ENCODE measurements at places on chromosomes 13 and 19.

DNA sequence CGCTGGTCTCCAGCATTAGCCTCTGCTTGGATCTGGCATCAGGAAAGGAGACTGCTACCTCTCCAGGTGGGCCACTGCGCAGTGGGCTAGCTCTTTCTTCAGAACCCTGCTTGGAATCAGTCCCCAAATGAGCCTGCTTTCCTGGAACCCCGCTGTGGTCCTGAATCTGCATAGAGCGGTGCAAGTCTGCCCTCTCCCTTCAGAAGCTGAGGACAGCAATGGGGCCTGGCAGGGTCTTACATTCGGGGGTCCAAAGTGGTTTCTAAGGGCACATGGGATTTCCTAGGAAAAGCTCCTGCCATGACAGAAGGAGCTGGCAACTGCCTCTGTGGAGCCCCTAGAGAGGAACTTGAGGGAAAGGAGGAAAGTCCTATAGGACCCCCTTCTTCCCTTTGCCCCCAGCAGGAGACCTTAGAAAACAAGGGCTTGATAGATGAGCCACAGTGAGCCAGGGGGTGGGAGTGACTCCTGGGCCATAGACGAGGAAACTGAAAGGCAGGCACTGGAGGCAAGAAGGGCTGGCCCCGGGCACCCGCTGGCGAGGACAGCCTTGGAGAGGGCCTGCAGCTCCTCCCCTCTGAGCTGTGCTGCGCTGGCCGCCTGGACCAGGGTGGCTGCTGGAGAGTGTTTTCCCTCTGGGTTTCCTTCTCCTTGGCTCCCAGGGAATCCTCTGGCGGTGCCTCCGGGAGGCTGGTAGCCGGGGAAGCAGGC lies 1.4 kb upstream of the VSTM2B start:
- DNase-seq, result no peak

GRCh38 chr19:7983286-7983950 lies 22.0 kb downstream of the ELAVL1 start:
- DNase-seq, result no peak

DNA sequence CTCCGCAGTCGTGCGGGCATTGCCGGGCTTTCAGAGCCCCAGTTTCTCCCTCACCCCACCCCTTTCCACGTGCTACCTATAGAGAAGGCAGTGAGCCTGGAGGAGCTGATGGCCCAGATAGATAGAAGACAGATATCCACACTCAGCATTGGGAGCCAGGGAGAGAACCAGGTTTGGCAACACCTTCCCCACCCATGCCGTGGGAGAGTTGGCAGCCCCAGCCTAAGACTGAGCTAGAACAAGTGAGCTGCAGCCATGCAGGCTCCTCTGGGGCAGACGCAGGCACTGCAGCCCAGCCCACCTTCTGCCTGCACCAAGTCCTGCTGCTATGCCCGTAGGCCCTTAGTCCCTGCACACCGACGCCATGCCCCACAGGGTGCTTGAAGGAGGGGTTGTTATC lies 10.3 kb upstream of the KRTDAP start:
- no peak for DNase-seq

GRCh38 chr13:25887962-25888655 lies 163.7 kb downstream of the SHISA2 start:
- no peak for DNase-seq

DNA sequence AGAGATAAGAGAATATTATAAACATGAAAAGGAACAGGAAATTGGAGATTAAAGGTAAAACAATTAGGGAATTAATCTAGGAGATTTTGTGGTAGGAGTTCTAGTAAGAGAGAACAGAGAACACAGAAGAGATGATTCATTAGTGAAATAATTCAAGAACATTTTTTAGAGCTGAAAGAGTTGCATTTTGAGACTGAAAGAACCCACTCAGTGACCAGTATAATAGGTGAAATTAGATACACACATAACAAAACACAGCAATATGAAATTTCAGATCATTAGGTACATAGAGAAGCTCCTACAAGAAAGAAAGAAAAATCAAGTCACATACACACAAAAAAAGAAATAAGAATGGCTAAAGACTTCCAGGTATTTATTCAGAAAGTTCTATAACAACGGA lies 144.0 kb downstream of the CYSLTR2 start:
- DNase-seq, result no peak

DNA sequence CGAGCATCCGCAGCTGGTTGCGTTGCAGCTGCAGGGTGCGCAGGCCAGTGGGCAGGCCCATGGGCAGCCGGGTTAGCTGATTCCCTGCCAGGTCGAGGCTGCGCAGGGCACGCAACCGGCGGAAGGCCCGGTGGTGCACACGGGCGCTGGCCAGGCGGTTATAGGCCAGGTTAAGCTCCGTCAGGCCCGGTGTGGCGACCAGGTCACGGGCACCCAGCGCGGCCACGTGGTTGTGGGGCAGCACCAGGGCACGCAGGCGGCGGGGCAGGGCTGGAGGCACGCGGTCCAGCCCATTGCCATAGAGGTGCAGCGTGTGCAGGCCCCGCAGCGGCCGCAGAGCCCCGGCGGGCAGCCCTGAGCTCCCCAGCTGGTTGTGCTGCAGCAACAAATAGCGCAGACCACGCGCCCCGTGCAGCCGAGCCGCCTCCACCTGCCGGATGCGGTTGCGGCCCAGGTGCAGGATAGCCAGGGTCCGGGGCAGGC lies 5.3 kb downstream of the PODNL1 start:
- no peak for DNase-seq

- no peak for DNase-seq
Measured at GRCh38 chr13:48975101-48975855, 434 bp upstream of the FNDC3A start.

GRCh38 chr19:5603626-5604025 lies 18.9 kb downstream of the SAFB2 start:
- DNase-seq, result no peak

- DNase-seq, result no peak
Measured at GRCh38 chr13:110597041-110597689, 18.2 kb upstream of the NAXD start.

- no peak for DNase-seq
Measured at GRCh38 chr13:49320975-49321374, 73.2 kb downstream of the CDADC1 start.

GRCh38 chr13:50636007-50636704 lies 207.3 kb downstream of the DLEU7 start:
- DNase-seq, result no peak

DNA sequence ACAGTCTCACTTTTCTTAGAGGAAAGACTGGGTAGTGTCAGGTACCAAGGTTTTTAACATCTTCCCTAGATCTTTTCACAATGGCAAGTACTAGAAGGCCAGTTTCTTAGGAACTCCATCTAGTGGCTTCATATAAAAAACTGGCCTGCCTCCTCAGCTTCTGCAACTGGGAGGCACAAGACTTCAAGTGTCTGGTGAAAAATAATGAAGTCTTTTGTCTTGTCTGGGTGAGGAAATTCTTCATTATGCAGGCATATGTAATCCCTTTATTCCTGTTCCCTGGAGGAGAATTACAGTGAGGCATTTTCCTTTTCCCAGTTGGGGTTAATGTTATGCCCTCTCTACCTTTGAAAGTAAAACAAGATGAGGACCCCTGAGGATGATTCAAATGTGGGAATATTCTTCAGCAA lies 300.5 kb downstream of the NALCN start:
- DNase-seq, result no peak

DNA sequence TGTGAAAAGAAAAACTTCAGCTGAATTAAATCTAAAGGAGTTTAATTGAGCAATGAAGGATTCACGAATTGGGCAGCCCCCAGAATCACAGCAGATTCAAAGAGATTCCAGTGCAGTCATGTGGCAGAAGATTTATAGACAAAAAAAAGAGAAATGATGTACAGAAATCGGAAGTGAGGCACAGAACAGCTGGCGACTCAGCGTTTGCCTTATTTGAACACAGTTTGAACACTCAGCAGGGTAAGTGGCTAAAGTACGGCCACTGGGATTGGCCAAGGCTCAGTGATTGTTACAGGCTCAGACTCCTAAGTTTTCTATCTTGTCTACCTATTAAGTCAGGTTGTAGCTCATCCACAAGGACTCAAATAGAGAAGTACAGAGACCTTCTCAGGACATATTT lies 11.6 kb upstream of the CFAP97D2 start:
- DNase-seq, result no peak

DNA sequence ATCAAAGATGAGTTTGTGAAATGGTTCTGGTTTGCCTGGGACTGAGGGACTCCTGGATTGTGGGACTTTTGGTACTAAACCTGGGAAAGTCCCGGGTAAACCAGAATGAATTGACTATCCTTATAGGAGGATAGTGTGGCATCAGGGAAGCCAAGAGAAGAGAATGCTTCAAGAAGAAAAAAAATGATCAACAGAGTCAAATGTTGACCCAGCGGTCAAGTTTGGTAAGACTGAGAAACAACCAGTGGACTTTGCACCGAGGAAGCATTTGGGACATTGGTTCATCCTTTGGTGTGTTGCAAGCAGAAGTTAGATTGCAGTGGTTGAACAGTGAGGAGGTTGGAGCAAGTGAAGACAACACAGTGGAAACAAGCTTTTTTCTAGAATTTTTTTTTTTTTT lies 33.5 kb downstream of the CLEC17A start:
- no peak for DNase-seq

DNA sequence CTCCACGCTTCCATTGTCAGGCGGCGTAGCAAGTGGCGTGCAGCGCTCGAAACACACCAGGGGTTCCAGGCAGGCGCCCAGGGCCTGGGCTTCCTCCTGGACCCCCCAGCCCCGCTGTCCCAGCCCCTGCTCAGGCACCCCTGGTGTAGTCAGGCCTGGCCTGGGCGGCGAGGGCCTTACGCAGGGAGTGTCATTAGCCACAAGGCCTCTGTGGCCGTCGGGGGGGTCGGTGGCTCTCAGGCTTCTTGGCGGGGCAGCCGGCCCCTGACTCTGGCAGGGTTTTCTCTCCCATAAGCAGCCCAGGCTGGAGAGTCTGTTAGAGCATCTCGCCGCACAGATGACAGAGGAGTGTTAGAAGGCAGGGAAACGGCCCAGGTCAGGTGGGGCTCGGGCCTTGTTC lies 116.7 kb downstream of the KDM4B start:
- no peak for DNase-seq

DNA sequence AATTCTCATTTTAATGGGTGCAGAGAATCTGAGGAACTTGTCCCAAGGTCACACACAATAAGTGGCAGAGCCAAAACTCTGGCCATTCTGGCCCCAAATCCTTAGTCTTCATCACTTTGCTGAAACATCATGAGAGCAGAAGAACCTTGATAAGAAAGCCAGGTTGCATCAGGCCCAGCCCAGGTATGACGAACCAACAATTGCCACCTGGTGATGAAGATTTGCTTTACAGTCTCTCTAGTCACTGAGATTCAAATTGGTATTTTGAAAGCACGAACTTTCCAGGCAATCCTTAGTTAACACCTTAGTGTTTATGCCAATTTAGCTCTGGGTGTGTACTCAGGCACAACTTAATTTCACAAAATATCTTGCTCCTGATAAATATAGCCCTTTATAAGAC lies 502.7 kb upstream of the HTR2A start:
- DNase-seq, result no peak

DNA sequence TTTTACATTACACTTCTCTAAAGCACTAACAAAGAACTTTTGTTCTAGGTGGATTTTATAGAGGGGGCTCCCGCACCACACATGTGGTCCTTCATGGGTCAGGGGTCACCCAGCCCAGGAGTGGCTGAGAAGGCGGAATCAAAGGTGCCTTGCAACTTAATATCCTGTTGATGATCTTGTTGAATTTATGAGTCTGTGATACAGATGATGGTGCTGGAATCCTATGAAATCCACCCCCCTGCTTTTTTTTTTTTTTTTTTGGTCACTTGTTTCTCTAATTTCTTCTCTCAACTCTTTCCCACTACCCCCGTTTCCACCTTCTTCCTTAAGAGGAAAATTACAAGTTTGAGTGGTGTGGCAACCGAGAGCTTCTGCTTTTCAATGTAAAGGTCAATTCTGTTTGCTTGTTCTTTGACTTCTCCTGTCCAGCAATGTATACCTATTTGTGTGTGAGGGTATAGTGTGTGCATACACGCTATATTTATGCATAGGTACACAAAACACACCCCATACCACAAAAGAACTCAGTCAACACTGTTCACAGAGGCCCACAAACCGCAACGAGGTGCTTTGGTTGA lies 4.2 kb upstream of the ZIC2 start:
- DNase-seq, result no peak

- DNase-seq, result no peak
Measured at GRCh38 chr13:113359571-113359970, 4.4 kb downstream of the GRTP1 start.

DNA sequence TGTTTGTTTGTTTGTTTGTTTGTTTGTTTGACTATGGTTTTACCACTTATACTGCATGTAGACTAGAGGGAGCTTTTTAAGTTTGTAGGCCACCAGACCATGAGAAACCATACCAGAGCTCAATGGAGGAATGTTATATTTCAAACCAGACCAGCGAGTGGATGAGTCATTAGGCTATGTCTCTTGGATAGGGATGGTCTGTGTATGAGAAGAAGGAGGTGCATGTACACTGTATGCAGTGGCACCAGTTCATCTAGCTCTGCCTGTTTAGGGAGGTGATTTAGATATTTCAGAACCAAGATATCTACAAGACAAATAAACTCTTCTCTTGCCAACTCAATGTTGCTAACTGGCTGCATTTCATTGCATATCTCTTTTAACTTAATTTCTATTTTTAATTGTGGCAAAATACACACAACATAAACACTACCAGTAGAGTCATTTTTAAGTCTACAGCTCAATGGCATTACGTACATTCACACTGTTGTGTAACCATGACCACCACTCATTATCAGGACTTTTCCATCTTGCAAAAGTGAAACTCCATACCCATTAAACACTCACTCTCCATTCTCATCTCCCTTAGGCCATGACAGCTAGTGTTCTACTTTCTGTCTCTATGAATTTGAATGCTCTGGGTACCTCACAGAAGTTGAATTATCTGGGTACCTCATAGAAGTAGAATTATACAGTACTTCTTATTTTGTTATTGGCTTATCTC lies 29.2 kb downstream of the SYDE1 start:
- DNase-seq, result no peak

- DNase-seq, result no peak
Measured at GRCh38 chr13:46339035-46339666, 47.9 kb downstream of the RUBCNL start.

DNA sequence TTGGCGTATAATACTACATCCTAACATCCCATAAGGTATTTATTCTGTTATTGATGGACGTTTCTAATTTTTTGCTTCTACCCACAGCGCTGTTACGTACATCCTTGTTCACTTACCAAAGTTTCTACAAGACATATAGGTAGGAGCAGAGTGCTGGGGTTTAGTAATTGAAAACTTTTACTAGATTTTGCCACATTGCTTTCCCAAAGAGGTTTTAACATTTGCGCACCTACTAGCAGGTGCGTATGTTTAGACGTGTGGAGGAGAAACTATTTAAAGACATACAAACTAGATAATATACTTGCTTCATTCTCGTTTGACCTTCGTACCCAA lies 559 bp upstream of the RPL21 start:
- no peak for DNase-seq

Measured in cortex of kidney (tissue), 1 donor.